COR-L47 (cell line): ENCODE measurements at places on chromosomes 12 and 14.

DNA sequence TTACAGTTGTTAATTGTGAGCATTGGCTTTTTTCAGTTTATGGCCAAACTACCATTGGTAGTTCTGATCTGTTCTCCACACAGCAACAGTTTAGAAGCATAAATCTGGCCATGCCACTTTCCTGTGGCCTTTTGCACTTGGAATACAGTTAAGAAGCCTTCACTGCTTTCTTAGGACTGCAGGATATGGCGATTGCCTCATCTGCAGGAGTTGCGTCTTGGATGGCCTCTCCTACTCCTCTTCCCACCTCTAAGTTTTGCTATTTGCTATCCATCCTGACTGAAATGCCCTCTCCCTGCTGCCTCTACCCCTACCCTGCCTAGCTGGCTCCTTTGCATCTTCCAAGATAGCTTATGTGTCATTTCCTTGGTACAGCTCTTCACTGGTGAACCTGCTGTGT is 12.8 kb upstream of the BMAL2 start:
- no peak for DNase-seq

DNA sequence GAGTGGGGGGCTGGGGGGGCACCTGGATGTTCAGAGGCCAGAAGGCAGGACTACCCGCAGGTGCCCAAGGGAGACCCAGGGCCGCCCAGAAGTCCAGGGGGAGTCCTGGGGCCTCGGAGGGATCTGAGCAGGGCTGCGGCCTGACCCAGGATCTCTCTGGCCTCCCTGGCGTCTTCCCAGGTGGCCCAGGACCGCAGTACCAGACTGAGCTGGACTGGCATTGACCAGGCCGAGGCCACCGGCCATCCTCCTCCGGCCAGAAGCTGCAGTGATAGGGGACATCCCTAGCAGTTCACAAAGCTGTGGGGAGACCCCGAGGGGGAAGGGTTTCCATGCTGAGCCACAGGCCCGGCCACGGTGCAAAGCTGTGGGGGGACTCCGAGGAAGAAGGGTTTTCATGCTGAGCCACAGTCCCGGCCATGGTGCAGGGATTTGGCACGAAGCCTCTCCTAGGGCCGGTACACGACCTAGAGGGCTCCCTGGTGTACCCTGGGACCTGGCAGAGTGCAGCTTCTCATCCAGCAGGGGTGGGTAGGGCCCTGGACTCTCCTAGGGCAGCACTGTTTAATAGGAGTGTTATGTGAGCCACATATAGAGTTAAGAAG is 24.4 kb downstream of the FBRSL1 start:
- no peak for DNase-seq

DNA sequence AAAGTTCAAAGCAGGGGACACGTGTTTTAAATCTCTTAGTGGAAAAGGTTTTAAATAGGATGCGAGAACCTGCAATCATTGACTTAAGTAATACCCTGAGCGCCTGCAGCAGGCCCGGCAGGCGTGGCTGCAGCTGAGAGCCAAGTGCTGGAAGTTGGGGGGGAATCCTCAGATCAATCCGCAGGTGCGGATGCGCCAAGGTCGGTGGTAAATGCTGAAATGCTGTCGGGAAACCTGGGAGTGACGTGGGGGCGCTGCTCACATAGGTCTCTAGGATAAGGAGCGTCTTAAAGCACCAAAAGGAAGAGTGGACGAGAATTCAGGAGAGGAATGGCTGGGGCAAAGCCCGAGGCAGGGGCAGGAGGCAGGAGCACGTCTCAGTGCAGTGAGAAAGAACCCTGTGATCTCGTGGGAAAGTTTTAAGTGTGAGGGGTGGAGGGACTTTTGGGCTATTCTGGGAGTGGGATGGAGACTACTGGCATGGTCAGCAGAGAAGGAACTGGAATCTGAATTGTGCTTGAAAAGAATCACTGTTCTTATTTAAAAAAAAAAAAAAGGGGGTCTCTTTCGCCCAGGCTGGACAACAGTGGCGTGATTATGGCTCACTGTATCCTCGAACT is 883 bp upstream of the CDCA4 start:
- peak; percentile 91 for DNase-seq

DNA sequence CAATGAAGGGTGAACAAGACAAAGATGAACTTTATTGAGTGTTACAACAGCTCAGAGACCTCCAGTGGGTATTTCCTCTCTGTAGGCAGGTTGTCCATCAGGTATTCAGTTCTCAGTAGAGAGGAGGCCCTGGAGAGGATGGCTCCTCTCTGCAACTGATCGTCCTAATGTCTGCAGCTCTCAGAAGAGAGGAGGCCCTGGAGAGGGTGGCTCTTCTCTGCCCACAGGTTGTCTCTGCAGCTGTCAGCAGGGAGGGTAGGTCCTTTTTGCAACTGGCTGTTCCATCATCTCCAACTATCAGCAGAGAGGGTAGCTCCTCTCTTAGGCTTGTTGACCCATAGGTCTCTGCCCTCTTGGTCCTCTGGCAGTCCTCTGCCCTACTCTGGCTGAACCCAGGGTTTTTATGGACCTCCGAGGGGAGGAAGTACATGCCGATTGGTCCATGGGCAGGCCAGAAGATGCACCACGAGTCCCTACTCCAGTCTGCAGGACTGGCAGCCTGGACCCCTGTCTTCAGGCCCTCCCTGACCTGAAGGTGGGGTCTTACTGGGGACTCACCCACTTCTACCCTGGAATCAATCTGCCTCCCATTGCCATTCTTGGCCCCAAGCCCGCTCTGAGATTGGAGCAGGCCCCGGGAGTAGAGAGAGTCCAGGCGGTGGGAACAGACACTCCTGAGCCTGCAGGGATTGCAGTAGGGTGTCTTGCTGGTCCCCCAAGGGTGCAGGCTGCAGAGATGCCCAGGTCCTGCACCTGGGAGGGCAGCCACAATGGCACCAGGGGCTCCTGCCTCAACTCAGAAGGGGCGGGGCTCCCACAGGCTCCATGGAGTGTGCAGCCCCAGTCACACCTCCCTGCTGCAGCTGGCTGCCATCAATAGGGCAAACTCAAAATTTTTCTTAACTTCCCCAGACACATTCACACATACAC is 2.3 kb downstream of the TMEM116 start:
- DNase-seq = no peak

DNA sequence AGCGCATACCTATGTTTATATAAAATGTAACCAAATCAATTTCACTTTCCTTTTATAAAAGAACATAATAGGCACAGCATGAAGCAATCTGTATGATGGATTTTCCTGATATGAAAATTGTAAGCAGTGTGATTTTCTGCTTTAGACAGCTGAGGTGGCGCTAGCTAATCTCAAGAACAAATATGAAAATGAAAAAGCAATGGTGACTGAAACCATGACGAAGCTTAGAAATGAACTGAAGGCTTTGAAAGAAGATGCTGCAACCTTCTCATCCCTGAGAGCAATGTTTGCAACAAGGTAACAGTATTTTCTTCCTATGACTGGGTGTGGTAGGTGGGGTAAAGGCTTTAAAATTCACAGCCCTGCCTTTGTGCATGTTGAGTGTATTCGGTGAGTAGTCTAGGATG is 65.0 kb upstream of the FGD4 start:
- DNase-seq = peak; percentile 5

GRCh38 chr12:72273851-72274351 is 1.7 kb downstream of the TRHDE start:
- no peak for DNase-seq

- DNase-seq = no peak
These were observed 23.9 kb downstream of the SLC7A8 start for GRCh38 chr14:23159532-23159931.

DNA sequence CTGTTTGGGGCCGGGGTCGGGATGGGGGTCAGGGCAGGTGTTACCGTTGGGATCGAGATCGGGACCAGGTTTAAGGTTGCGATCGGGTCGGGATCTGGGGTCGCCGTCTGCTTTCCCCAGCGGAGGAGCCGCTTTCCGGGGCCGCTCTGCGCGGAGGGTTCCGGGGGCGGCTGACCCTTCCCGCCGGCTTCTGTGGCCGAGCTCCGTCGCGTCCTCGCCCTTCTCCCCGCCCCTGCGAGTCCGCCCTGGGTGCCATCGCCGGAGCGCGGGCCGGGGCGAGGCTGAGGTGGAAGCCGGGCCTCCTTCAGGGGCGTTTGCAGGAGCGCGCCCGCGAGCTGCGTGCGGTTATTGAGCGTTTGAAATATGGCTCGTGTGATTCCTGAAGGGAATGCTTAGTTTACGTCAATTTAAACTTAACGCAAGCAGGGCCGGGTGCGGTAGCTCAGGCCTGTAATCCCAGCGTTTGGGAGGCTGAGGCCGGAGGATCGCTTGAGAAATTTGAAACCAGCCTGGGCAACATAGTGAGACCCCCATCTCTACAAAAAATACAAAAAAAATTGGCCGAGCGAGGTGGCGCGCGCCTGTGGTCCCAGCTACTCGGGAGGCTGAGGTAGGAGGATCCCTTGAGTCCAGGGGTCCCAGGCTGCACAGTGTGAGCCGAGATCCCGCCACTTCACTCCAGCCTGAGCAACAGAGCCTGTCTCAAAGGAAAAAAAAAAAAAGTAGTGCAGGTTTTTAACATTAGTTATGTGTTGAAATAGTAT is 620 bp downstream of the PGAM5 start:
- DNase-seq = no peak

- DNase-seq = no peak
These were observed at the start of gene IFI27 for GRCh38 chr14:94110552-94111181. Gene IFI27 (plus strand): TSS chr14:94110736.

DNA sequence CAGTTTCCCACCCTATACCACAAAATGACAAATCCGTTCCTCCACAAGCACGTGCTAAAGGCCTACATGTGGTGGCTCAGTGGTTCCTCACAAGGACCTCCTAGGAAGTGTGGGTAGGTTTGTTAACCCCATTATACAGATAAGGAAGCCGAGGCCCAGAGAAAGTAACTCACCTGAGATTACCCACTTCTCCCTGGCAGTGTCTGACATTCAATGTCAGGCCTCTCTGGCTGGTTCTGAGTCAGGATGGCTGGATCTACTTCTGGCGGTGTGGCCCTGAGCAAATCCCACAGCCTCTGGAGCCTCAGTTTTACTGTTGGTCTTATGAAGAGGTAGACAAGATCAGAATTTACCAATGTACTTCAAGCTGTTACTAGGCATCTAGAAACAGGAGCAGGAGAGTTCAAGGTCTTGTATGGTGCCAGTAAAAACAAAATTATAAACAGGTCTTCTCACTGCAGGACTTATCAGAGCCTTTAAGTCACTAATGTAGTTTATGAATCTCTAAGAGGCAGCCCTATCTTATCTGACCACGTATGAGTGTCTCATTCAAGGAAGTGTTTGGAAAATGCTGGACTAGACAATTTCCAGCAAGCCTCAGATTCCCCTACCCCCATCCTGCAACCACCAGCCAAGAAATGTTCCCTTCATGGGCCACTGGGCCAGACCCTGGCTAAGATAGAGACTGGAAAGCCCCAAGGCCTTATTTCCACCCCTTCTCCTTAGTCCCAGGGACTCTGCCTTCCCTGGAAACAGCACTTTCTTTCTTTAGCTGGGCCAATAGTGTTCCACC is 4.2 kb downstream of the HSPB8 start:
- no peak for DNase-seq

DNA sequence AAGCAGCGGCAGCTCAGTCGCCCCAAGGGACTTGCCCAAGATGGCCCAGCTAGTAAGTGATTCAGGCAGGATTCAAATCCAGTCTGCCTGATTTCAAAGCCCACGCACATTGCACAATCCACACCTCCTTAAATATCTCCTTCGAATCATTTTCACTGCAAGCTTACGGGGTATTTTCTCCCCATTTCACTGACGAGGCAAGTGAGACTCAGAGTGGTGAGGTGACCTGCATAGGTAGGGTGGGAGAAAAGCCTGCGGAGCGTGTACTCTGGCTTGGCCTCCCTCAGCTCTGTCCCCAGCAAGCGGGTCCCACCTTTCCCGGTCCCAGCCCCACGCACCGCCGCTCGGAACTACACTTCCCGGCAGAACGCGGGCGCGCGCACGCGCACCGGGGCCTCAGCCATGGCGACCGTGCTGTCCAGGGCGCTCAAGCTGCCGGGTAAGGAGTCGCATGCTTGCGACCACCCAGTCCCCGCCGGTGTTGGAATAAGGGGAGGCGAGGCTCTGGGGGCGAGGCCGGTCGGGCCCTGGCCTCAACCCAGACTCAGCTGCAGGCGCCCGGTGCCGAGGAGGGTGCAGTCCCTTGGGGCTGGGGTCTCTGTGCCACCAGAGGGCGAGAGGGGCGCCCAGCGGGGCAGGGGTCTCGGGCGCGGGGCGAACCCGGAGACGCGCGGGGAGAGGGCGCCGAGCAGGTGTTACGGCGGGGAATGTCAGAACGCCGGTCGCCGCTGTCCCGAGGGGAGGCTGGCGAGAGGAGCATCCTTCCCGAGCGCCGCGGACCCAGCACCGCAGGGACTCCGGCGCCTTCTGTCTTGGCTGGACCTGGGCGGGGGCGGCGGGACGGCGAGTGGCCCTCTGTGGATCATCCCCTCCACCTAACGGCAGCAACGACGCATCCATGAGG is at the start of gene FAM234B:
TSS of gene FAM234B (plus strand) at position 380 of the 904 bp plus-strand sequence. CDS start at position 403, 23 bp downstream.
- DNase-seq = no peak

- no peak for DNase-seq
These were observed 164.6 kb upstream of the SLC16A7 start for GRCh38 chr12:59431266-59431665.

GRCh38 chr14:66228267-66228970 is 257.8 kb upstream of the CCDC196 start:
- no peak for DNase-seq

- DNase-seq = no peak
These were observed 55.4 kb downstream of the CACNA1C start for GRCh38 chr12:2108166-2108565.

- DNase-seq = no peak
These were observed 104.1 kb downstream of the IGF1 start for GRCh38 chr12:102376181-102376747.

- DNase-seq = peak; percentile 84
These were observed 26.9 kb downstream of the ZFC3H1 start for GRCh38 chr12:71636704-71637115.

GRCh38 chr14:58151133-58152013 is 640 bp downstream of the ARMH4 start:
- no peak for DNase-seq
